ENCODE measurements at places on chromosomes 7 and 10.

- no peak for DNase-seq
Observed at GRCh38 chr7:39617005-39617404, 6.4 kb upstream of the RALA start.

- DNase-seq: no peak
Observed at GRCh38 chr10:15571575-15571974, 148.1 kb downstream of the ITGA8 start.

- peak; percentile 1 for DNase-seq
Observed at GRCh38 chr10:78419481-78420265, 386.0 kb downstream of the RPS24 start.

- no peak for DNase-seq
Observed at GRCh38 chr10:99682032-99682431, 22.7 kb downstream of the ENTPD7 start.

DNA sequence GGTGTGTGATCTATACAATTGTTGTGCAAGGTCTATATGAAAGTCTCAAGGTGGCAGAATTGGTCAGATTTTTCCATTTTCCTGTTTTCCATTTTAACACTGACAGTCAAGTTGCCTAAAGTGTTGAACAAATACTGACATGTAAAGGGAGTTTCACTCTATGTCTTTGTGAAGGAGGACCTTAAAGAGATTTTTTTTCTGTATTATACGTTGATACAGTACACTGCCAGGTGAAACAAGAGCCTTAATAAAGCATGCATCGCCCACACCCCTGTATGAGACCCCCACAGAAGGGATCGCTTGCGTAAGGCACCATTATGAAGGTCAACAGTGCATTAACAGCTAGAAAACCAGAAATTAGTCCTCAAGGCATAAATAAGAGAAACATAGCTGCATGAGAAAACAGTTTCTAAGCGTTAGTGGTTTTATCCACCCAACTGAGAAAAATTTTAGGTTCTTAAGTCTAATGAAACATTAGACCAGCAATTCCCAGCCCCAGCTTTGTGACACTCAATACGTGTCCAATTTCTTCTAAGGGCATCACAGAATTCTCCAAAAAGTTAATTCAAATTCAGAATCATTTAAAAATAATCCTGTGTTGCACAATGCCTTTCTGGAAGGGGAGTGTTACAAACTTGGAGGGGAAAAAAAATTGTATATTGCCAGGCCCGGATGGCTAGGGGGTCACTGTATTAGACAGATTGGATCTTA, 6.9 kb downstream of the KLF6 start:
- DNase-seq: no peak

DNA sequence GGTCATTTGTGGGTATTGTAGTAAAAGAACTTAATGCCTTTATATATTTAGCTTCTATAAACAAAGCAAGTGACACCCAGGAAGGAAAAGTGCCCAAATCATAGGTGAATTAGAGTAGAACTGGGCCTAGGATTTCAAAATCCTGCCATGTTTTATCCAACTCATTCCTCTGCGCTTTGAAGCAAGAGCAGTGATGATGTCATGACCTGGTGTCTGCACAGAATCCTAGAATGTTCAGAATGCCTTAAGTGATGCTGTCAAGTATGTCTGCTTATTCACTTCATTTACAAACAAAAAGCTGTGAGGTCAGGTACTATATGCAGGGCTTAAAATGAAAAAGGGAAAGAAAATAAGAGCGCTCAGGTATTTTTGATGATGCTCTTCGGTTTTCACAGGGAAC, 737.2 kb upstream of the ANKRD30A start:
- DNase-seq: no peak

DNA sequence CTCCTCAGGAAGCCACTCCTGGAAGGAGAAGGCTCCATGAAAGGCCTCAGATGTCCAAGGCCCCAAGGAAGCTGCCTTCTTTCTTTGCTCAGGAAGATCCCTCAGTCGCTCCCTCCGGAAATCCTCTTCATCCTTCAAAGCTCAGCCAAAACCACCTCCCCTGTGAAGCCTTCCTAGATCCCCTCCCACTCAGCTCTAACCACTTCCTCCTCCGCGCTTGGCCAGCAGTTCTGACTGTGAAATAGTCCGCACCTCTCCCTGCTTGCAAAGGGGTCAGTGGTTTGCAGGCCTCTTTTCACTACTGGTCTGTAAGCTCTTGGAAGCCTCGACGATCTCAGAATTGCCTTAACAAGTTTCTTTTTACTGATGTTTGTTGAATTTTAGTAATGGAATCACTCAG, 23.9 kb downstream of the PYROXD2 start:
- peak; percentile 54 for DNase-seq

GRCh38 chr7:80943342-80943741, 24.5 kb upstream of the SEMA3C start:
- no peak for DNase-seq

- no peak for DNase-seq
Observed at GRCh38 chr7:45461026-45461425, 113.1 kb upstream of the ADCY1 start.

DNA sequence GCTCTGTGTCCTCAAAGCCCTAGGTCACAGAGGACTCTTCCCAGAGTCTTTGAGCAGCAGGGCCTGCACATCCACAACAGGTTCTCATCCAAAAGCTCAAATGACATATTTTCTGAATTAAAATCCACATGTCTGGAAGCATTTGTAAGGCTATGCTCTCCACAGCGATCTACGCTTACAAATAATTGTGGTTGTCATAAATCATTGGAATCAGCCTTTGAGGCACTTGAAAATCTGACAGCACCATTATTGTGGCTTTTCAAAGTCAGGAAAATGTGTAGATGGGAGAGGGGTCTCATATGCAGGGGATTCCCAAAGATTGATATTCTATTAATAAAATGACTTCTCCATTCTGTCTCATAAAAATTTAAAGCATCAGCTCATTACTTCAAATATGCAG, 16.3 kb downstream of the GPR26 start:
- DNase-seq: no peak

GRCh38 chr7:94923412-94923811, 16.0 kb downstream of the PPP1R9A start:
- no peak for DNase-seq

DNA sequence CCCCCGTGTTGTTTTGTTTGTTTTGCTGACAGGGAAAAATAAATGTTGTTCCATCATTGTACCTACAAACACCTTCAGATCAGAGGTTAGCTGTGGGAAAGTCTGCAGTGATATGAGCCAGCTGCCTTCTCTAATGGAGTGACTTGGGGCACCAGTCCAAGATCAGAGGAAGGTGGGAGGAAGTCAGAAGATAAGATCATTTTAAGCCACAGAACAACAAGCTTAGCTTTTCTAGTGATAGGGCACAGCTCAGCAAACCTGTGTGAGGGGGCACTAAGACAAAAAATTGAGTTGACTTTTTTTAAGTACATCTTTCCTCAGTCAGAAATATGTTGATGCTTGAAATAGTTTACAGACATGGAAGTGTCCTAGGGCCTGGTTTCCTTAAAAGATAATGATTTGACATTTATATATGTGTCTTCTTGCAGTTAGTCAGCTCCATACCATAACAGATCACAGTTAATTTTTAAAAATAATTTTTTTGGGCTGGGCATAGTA, 240.3 kb upstream of the KAT6B start:
- peak; percentile 55 for DNase-seq

DNA sequence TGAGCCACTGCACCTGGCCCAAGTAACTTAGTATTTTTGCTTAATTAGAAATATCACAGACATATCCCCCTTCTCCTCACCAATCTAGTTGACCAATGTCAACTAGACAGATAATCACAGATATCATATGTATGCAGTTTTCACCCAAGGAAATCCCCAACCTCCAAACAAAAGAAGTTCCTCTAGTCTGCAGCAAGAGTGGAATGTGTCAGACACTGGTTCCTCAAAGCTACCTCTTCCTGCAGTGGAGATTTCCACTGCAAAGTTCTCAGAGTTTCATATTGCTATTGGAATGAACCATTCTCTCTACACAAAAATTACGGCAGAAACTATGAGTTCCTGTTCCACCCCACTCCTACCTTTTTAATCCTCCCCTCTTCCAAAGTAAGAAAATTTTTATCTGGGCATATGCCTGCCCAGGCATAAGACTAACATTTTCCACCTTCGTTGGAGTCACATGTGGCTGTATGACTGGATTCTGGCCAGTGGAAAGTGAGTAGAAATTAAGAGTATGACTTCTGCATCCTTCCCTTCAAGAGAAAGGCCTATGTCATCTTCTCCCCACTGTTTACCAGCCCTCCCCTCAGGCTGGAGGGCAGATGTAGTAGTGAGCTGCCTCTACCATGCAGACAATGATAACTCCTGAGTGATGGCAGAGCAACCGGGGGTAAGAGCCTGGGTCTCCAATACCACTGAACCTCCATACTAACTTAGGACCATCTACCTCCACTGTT, 103.0 kb downstream of the MYOF start:
- DNase-seq: peak; percentile 63

GRCh38 chr10:121069061-121069850, 218.1 kb downstream of the WDR11 start:
- DNase-seq: no peak

DNA sequence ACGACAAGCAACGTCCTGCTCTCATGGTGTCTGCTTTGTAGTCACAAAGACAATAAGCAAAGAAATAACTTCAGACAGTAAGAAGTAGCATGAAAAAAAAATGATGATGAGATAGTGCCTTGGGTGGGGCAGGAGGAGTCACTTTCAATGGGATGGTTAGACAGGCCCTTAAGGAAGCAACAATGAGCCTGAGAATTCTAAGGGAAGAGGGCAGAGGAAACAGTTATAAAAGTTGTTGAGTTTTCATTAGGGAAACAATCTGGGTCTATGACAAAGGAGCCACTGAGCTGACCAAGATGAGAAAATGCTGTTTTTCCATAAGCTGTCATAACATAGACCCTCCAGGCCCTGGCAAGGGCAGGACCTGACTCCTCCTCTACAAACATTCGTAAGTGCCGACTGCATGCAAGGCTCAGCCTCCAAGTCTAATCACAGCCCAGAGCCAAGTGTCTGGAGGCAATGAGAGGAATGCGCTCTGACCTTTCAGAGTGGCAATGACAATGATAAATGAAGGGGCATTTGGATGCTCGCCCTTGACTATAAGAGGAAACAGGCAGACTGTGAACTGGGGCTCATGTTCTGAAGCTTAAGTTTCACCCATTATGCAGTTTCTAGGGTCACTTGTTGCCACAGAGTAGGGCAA, 43.7 kb downstream of the PPP1R3C start:
- no peak for DNase-seq

- DNase-seq: no peak
Observed at GRCh38 chr10:113100281-113100680, 150.2 kb downstream of the TCF7L2 start.

DNA sequence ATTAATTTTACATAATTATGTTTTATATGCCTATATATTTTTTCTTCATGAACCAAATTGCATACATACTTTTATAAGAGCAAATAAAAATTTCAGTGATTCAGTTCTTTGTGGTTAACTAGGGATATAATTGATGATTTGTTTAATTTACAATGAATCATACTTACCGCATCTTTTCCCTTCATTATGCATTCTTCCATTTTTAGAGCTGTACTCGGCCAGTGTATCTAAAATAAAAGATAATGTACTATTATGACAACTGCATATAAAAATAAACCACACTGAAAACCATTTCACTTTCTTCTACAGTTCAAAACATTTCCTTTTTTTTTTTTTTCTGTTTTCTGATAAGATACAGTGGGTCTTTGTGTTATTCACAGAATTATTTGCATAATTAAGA, 179.9 kb downstream of the SEMA3E start:
- DNase-seq: no peak

DNA sequence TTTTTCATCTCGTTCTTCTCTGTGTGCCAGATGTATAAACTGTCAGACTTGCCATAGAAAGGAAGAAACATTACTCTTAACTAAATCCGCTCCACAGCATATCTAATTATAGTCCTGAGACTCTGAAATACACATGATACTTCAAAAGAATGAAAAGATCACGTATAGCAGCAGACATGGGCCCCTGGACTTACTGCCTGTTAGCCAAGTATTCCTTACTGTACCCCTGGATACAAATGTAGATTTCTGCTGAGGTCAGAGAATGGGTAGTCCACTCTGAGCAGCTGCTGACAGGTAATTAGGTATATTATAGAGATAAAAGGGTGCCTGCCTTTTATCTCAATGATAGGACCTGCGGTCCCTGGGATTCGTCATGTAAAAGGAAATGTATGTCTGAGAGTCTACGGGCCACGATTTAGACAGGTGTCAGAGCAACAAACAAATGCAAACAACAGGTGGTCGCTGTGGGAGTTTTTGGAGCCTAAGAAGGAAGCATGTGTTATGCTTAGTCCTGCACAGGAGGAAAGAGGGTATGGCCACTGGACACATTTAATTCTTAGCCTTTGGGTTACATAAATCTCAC, 69.4 kb downstream of the VOPP1 start:
- no peak for DNase-seq

DNA sequence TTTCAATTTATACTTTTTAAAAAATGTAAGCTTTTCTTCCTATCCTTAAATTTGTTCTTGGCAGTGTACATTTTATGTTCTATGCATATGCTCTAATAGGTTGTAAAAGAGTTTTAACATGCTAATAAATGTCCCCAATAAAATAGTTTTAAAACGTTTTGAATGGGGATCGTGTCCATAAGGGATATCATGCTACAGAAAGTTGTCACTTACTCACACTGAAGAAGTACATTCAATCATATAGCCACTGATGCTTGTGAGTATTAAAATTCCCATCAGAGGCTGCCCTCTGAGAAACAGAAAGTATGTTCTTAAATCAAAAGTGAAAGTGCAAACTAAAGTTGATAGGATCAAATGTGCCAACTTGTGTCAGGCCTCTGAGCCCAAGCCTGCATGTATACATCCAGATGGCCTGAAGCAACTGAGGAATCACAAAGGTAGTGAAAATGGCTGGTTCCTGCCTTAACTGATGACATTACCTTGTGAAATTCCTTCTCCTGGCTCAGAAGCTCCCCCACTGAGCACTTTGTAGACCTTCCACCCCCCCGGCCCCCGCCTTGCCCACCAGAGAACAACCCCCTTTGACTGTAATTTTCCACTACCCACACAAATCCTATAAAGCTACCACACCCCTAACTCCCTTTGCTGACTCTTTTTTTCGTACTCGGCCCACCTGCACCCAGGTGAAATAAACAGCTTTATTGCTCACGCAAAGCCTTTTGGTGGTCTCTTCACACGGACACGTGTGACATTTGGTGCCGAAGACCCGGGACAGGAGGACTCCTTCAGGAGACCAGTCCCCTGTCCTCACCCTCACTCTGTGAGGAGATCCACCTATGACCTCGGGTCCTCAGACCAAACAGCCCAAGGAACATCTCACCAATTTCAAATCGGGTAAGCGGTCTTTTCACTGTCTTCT, 877 bp upstream of the NOD1 start:
- DNase-seq: peak; percentile 48

DNA sequence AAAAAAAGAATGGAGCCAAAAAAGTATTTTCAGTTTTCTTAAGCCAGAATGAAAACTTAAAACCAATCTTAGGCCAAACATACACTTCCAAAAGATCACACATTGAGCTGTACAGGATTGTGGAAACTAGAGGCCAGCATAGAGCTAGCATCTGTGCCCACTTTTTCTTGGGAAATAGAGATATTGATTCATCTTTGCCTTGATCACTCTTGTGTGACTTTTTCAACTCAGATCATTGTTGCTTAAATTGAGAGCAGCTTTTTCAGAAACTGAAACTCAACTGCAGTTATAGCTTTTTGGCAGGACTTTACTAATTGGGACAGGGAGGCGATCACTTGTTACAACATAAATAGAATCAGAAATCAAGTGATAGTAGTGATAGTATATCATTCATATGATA, 132.2 kb downstream of the PRKG1 start:
- DNase-seq: no peak

Data from activated CD4-positive, alpha-beta memory T cell treated with anti-CD3 and anti-CD28 coated beads for 36 hours (primary cell).